ENCODE measurements at places on chromosomes 1 and 21.

DNA sequence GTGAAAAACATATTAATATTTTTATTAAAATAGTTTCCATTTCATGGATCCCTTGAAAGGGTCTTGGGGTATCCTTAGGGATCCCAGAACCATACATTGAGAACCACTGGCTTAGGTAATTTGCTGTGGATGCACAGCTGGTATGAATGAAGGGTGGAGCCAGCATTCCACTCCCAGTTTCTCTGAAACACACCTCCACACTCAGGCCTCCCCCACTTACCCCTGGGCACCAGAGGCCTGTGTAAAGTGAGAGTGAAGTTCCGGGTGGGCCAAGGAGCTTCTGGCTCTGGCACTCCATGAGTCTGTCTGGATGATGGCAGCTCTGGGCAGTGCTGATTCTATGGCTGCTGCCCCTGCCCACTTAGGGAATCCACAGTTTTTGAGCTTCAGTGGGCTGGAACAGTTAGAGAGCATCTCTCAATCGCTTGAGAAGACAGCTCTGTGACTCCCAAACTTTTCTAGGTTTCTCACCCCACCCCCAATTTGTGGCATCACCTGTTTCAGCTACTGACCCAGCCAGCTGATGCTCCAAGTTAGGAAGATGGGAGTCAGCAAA lies 57.8 kb upstream of the CD1D start:
- no peak for DNase-seq

- DNase-seq: no peak
These were observed 14.1 kb downstream of the PTCH2 start for GRCh38 chr1:44828841-44829440.

DNA sequence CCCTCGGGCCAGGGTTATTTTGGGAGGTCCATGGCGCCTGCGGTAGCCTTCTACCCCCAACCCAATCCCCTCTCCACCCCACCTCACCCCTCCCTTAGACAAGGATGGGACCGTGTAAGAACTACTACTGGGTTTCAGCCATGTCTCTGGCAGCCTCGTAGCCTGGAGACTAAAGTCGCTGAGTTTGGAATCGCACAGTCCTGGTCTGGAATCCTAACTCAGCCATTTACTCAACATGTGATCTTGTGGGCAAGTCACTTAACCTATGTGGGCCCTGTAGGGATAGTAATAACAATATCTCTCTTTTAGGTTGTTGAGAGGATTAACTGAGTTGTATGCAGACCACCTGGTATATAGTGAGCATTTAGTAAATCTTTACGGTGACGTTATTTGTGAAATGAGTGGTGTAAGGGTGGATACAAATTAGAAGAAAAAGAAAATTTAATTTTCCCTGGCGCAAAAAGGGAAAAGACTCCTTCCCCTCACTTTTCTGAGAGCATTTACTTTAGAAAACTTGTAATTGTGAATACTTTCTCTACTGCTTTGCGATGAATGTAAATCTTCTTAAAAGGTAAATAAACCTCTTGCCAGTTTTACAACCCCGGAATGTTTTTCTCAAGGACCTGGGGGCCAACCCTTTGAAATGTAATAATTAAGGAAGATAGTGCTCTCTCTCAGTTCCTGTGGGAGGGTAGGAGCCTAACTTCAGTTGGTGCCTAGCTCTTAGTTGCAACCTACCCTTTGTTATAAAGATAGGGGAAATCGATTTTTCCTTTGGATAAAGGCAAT lies 615 bp upstream of the MRPS15 start:
- no peak for DNase-seq

DNA sequence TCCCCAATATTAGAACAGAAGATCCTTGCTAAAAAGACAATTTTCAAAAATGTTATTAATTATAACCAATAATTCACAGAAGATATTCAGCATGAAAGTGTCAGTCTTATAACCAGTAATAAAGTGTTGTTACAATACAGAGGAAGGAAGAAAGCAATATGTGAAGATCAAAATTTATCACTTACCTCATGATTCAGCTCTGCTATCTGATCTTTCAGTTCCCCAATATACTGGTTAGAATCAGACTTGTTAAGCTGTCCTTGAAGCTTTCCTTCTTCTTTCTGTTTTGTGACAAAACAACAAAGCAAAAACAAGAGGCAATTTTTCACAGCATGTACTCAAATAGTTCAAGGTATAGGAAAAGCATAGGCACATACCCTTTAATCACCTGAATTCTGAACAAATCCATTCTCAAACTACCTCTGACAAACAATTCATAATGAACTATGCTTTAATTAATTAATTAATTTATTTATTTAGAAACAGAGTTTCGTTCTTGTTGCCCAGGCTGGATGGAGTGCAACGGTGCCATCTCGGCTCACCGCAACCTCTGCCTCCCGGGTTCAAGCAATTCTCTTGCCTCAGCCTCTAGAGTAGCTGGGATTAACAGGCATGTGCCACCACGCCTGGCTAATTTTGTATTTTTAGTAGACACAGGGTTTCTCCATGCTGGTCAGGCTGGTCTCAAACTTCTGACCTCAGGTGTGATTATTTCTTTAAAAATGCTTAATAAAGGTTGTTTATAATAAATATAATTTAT lies 76.9 kb upstream of the GFI1 start:
- DNase-seq: no peak

- no peak for DNase-seq
These were observed 209.6 kb downstream of the NUF2 start for GRCh38 chr1:163531345-163531744.

DNA sequence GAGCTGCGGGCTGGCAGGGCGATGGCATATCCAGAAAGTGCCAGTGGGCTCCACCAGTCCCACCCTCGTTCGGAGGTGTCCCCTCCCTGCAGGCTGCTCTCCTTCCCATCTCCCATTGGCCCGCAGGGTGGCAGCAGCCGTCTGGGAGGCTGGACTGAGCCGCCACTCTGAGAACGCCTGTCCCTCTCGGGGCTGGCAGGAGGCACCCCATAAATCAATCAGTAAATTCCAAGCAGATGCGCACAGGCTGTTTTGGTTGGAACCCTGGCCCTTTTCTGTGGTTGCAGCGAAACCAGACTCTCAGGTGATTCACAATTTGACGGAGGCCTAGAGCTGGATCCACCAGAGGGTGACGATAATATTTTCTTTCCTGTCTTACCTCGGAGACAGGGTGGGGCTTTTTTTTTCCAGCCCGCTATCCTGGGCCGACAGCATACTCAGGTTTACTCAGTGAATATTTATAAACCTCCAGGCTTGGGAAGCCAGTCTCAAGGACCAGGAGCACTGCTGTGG lies 99.7 kb downstream of the GLIS1 start:
- DNase-seq: peak; percentile 74

DNA sequence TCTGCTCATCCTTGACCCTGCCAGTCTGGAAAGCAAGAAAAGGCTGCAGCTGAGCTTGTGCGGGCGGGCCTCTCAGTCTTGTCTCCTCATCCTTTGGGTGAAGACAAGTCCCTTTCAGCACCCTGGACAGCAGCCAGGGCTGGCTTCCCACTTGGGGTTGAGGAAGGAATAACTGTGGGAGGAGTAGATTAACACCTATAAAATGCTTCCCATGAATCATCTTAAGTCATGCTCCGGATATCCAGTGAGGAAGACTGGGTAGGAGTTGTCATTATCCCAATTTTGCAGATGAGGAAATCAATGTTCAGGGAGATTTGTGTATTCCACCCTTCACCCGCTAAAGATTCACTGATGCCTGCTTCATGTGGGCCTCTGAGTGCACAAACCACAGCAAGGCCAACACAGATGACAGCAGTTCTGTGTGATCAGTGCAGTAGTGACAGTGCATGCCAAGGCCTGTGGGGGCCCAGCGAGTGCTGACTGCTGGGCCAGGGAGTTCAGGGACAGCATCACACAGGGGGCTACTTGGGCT lies 20.1 kb upstream of the COL16A1 start:
- DNase-seq: peak; percentile 41

DNA sequence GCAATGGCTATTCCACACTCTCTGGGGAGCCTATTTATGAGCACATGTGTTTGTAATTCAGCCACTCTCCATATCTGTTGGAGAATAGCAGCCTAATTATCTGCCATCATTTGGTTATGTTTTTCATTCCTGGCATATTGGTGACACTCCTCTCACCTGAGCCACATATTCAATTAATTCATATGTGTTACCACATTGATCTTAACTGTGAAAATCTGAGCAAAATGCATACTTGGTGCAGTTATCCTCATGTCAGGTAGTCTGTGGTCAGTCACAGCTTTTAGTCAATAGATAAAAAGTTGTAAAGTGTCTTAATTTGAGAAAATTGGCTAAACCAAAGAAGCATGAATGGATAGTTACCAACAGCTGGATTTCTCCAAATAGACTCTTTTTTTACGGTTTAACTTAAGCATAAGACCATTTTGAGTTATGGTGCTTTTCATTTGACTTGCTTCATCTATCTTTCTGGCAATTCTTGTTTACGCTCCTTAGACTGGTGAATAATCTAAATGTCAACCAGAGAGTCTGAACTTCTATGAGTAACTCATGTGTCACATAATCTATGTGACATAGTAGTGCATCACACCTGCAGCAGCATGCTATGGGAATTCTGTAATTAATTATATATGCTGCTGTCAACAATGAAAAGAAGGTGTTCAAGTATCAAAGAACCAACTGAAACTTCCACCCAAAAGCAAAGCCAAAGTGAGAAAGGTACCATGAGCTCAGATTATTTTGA lies 187.7 kb upstream of the SGIP1 start:
- DNase-seq: no peak

Data from SW480 (cell line).